ENCODE measurements at places on chromosomes 6 and 20.
A peak's percentile ranks its signal among the peaks of the same experiment; 100 is the strongest.

DNA sequence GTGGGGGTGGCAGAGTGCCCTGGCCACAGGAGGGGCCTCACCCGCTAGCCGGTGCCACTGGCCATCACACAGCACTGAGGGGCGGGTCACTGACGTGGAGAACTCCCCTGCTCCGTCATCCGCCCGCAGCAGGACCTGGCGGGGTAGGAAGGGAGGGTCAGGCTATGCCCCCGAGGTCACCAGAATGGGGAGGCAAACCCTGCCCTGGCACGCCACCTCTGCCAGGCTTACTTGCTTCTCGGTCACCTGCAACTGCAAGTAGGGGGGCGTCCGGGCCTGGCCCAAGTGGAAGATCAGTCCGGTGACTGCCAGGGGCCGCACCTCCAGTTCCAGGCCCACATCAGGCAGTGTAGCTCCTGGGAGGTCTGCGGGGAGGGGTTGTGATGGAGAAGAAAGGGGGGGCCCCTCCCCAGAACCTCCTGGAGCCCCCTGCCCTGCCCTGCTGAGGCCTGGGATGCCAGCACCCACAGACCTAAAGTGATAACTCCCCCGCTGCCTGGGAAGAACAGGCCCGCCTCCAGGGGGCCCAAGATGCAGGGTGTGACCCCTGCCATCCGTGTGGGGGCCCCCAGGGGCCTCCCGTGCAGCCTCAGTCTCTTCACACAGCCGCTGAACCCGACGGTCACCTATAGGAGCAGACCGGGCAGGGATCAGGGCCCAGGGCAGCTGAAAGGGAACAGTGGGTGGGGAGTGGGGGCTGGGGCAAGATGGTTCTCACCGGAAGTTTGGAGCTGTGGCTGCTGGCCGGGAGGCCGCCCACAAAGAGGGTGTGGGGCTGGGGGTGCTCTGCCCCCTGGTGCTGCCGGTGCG is 7.4 kb downstream of the ADRM1 start:
- DNase-seq: no peak

- no peak for DNase-seq
Observed at GRCh38 chr6:92124200-92124651, 1295.1 kb downstream of the EPHA7 start.

DNA sequence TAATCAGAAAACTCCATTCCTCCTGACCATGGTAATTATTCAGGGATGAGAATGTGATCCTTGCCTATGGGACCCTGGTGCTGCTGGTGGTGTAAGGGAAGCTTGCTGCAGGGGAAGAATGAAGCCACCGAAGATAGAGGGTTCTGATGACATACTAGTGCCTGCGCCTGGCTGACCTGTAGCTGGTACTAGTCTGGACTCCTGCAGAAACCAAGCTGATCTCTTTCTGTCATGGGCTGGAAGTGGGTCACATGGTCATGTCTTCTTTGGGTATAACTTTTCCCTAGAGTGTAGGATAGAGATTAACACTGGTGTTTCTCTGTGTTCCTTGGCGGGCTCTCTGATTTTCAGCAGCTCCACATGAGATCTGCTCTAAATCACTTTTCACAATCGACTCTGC is 8.6 kb upstream of the SLC4A11 start:
- DNase-seq: no peak

- DNase-seq: no peak
Observed at GRCh38 chr20:40054311-40054710, 634.7 kb downstream of the MAFB start.

DNA sequence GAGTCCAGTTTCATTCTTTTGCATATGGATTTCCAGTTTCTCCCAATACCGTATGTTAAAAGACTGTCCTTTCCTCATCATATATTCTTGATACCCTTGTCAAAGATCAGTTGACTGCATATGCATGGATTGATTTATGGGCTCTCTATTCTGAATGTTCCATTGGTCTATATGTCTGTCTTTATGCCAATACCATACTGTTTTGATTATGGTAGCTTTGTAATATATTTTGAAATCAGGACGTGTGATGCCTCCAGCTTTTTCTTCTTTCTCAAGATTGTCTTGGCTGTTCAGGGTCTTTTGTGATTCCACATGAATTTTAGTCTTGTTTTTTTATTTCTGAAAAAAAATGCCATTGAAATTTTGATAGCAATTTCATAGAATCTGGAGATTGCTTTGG is 51.9 kb downstream of the KIZ start:
- DNase-seq: no peak

GRCh38 chr6:68738039-68738438 is 103.0 kb downstream of the ADGRB3 start:
- DNase-seq: no peak

DNA sequence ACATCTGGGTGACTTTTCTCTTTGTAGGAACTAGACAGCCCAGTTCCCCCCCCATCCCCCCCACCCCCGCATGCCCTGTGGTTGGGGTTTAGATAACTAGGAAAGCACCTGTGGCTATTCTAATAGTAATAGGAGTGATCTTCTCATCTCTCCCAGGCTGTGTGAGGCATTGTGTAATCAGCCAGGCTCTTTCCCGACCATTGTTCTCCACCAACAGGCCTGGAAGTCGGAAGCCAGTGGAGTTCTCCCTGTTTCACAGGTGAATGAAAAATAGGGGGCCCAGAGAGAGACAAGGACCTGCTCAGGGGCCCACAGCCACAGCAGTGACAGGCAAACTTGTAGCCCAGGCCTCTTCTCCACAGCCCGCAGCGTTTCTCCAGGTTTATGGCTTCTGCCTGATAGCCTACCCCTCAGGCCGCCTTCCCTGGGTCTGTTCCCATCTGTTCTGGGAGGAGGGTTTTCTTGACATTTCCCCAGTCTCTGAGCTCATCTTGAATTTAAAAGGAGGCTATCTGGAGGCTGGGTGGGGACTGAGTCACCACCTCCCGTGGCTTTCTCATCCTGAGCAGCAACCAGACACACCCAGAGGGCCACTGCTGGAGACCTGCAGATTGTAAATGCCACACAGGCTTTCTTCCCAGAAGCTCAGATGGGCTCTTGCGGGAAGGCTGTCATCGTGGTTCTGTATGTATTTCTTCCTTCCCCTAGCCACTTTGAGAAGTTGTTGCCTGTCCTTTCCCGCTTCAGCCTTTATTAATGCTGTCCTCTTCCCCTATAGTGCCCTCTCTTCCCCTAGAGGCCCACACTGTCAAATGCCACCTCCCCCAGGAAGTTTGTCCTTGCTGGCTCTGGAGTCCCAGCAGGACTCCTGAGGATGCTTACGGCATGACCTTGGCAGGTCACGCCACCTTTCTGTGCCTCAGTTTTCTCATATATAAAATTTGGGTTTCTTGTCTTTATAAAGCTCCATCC is 75.9 kb upstream of the MYL9 start:
- peak; percentile 56 for DNase-seq

GRCh38 chr6:145963216-145964068 is 716 bp downstream of the SHPRH start:
- no peak for DNase-seq

GRCh38 chr20:31747640-31748039 is 8.6 kb downstream of the TPX2 start:
- no peak for DNase-seq
